ENCODE measurements at places on chromosomes 16 and 17.

GRCh38 chr16:68085259-68086071 is at the start of gene NFATC3:
Gene NFATC3, plus strand, starts transcription at chr16:68085370. Its CDS starts 312 bp downstream, at chr16:68085682.
- peak; percentile 97 for DNase-seq

DNA sequence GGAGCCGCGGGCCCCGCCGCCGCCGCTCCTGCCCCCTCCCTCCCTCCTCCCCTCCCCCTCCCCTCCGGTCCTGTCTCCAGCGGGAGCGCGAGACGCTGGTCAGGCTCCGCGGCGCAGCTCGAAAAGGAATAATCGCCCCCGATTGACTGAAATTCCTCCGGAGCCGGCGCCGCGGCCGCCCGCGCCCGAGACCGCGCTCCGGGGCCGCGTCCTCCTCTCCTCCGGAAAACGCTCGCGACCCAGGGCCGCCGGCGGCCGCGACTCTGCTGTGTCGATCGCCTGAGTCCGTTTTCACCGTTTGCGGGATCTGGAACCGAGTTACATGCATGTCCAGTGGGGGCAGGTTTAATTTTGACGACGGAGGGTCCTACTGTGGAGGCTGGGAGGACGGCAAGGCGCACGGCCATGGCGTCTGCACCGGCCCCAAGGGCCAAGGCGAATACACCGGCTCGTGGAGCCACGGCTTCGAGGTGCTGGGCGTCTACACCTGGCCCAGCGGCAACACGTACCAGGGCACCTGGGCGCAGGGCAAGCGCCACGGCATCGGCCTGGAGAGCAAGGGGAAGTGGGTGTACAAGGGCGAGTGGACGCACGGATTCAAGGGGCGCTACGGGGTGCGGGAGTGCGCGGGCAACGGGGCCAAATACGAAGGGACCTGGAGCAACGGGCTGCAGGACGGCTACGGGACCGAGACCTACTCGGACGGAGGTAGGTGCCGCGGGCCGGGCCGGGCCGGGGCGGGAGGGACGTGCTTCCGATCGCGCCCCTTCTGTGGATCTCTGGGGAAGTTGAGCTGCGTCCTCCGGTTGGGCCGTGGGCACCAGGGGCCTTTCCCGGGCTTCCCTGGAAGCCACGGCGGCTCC is 744 bp downstream of the JPH3 start:
- no peak for DNase-seq

GRCh38 chr17:2912754-2913153 is 116.5 kb downstream of the RAP1GAP2 start:
- DNase-seq = no peak

DNA sequence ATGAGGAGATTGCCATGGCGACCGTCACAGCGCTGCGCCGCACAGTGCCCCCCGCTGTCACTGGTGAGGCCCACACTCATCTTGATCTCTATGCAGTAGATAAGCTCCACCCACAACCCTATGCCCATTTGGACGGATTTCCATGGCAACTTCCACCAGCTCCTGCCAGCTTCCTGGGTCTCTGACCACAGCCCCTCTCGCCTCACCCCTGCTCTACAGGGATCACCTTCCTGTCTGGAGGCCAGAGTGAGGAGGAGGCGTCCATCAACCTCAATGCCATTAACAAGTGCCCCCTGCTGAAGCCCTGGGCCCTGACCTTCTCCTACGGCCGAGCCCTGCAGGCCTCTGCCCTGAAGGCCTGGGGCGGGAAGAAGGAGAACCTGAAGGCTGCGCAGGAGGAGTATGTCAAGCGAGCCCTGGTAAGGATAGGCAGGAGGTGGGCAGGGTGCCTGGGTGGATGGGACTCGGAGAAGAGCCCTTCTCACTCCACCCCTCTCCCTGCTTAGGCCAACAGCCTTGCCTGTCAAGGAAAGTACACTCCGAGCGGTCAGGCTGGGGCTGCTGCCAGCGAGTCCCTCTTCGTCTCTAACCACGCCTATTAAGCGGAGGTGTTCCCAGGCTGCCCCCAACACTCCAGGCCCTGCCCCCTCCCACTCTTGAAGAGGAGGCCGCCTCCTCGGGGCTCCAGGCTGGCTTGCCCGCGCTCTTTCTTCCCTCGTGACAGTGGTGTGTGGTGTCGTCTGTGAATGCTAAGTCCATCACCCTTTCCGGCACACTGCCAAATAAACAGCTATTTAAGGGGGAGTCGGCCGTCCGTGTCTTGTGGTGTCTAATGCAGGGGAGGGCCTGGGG is 4.3 kb downstream of the ALDOA start:
- DNase-seq = no peak

DNA sequence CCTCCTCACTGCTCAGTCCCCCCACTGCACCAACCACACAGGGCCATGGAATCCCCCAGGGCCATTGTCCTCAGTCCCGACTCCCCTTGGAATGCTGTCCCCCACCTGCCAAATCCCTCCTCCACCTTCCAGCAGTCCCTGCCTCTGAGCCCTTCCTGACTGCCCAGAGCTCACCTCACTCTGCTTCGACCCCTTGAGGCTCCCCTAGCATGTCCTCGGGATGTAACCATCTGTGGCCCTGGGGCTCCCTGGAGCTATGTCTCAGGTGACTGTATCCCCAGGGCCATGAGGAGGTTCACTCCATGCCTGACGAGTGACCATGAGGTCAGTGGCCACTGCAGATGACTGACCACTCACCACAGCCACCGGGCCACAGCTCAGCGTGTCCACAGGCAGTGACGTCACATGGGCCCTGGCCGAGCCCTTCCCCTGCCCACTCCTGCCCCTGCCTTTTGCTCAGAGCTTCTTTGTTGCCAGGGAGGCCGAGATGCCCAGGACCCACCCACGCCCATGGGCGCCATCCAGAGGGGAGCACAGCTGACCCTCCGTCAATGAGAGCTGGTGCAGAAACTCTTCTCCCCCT is 7.7 kb upstream of the PIEZO1 start:
- no peak for DNase-seq

GRCh38 chr16:50460538-50461399 is 87.4 kb upstream of the NKD1 start:
- DNase-seq = no peak

DNA sequence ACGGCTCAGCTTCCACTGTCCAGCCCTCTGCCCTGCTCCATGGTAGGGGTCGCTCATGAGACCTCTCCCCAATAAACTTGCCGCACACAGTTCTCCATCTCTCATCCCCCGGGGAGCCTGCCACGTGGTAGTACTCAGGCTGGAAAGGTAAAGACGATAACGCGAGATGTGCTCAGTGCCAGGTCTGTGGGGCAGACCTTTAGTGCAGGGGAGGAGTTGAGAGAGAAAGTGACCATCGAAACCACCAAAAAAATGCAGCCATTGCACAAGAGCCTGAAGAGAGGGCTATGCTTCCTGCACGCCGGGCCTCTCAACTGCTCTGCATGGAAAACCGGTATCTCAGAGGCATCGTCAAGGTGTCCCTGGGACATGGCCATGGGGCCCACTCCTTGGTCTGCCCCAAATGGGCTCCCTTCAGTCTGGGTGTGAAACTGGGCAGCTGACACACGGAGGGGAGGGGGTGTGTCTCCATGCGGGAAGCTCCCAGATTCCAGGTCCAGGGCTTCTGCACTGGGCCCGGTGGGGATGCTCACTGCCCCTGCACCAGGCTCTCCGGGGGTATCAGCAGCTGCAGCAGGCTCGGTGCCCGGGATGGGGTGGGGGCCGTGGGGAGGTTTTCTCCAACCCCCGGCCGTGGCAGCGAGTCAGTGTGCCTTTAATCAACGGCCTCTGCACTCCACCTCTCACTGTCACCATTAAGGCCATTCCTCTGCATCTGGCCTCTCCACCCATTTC is 4.7 kb upstream of the AANAT start:
- DNase-seq = no peak

GRCh38 chr17:27544350-27545131 is 86.4 kb upstream of the LGALS9 start:
- DNase-seq = peak; percentile 70

- peak; percentile 71 for DNase-seq
Observed at GRCh38 chr17:78383725-78384471, 5.4 kb downstream of the PGS1 start.

- no peak for DNase-seq
Observed at GRCh38 chr17:78653382-78653781, 76.2 kb upstream of the DNAH17 start.

DNA sequence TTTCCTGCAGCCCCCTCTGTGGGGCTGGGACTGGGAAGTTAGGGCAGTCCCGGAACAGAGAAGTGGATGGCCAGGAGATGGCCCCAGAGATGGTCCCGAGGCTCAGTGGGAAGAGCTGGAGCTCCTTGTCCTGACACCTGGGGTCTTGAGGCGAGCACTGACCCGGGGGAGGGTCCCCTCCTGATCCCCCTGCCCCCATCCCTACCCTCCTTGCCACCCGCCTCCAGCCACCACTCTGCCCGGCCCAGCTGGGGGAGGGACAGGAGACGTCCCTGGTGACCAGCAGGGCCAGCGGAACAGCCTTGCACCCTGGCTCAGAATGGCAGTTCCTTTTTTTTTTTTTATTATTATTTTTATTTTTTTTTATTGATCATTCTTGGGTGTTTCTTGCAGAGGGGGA is 13.9 kb upstream of the RNF213 start:
- DNase-seq = no peak

DNA sequence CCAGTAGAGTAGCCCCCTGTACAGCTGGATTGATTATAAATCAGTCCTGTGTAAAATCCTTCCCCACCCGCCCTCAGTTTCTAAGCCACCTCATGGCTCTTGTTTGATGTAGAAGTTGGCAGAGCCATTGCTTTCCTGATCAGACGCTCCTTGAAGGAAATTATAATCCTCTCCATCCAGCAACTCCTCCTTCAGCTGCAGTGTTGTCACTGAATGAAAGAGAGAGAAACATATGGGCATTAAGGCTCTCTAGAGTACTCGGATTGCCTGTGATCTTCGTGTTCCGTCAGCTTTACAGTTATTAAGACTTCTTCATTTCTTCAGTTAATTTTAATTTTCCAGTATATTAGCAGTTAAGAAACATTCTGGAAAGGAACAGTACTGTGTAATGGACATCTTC is 14.3 kb downstream of the NME2 start:
- DNase-seq = no peak

DNA sequence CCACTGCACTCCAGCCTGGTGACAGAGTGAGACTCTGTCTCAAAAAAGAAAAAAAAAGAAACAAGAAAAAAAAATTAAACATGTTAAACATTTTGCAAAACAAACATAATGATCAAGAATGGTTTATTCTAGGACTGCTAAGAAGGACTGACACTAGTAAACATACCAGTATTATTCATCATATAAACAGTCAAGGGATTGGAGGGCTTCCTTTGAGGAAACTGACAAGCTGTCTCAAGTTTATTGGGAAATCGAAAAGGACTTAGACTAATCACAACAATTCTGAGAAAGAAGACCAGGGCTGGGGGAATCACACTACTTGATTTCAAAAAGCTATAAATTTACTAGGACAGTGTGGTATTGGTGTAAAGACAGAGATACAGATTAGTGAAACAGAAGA is 75.5 kb downstream of the MYH10 start:
- DNase-seq = no peak

- DNase-seq = no peak
Observed at GRCh38 chr17:21124086-21124485, 2.7 kb upstream of the DHRS7B start.

DNA sequence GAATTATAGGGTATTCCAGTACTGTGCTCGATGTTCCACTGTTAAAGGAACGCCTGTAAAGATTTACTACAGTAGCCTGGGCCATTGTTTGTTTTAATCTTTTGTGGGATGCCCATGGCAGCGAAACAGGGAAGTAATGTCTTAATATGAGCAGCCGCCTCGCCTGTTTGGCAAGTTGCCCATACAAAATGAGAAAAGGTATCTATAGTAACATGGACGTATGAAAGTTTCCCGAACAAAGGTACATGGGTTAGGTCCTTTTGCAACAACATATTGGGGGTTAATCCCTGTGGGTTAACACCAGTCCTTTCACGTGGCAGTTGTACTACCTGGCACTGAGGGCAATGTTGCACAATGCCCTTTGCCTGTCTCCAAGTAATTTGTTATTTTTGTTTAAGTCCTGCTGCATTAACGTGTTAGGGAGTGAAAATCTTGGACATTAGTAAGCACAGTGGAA is 21.1 kb upstream of the TMC5 start:
- DNase-seq = no peak

DNA sequence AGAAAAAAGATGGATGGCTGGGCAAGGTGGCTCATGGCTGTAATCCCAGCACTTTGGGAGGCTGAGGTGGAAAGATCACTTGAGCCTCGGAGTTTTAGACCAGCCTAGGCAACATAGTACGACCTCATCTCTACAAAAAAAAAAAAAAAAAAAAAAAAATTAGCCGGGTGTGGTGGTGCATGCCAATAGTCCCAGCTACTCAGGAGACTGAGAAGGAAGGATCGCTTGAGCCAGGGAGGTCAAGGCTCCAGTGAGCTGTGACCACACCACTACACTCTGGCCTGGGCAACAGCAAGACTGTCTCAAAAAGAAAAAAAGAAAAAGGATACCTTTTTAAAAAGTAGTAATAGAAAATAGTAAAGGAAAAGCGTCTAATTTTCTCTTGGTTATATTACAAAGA is 20.7 kb downstream of the ZNF652 start:
- DNase-seq = no peak

DNA sequence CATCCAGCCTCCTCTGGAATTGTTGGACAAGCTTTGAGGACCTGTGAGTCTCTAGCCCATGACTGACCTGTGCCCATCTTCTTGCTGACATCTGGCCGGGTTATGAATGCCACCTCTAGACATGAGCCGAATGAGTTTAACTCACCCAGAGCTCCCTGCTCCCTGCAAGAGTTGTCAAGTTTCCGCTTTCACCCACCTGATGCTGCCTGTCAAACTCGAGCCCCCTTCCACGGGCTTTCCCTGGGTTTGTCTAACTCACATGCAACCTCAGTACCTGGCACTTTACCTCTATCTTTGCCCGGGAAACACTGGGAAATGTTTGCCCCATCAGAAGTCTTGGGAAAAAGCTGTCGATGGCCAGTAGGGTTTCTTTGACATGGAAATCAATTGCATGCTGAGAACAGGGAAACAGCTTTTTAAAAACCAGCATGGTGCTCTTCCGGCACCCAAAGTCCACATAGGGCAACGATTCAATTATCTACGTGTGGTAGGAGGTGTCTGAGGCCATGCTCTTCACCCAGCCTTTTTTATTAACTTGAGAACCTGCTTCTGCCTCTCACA is 33.8 kb upstream of the DNAH17 start:
- no peak for DNase-seq

- DNase-seq = no peak
Observed at GRCh38 chr17:48547808-48548522, 3.1 kb upstream of the HOXB2 start.

- no peak for DNase-seq
Observed at GRCh38 chr16:53561101-53561888, 58.3 kb upstream of the AKTIP start.

GRCh38 chr17:52986056-52986662 is 827.6 kb upstream of the CA10 start:
- no peak for DNase-seq
